ENCODE measurements at places on chromosomes 5 and 9.

DNA sequence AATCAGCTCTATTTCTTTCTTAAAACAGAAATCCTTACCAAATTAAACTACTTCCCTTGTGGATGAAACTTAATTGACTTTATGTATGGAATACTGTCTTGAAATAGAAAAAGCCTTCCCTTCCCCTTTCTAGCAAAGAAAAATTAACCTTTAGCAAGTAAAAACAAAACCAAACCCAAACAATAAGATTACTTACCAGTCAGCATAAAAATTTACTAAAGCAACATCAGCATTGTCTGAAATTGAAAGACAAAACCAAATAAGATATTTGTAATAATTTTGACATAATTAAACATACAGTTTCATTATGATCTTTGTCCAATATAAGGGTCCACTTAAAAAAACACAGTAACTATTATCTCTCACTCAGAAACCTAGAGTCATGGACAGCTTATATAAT lies 41.2 kb downstream of the ERP44 start:
- DNase-seq, result no peak

GRCh38 chr5:58021466-58021865 lies 438.4 kb downstream of the PLK2 start:
- no peak for DNase-seq

GRCh38 chr5:6154216-6154615 lies 224.1 kb downstream of the MED10 start:
- DNase-seq, result no peak

DNA sequence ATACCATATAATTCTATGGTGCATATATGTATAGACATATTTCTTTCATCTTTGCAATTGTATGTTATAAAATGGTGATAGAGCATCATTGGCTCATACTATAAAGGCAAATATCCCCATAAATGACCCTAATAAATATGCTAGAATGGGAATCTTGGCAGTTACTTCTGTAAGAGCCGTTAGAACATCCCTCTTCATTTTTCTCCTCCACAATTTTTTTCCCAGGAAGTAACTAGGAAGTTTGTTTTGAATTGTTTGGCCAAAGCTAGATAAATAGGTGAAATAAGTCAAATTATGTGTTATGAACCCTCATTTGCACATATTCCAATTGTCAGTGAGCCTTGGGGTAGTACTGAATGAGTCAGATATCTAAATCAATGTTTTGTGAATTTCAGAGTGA lies 209.9 kb downstream of the ADAMTSL1 start:
- DNase-seq, result no peak

- DNase-seq, result peak; percentile 24
Measured at GRCh38 chr9:97853056-97853843, at the start of gene FOXE1. FOXE1 (plus strand) TSS chr9:97853226; CDS start chr9:97853915, 689 bp downstream.
